Tibial artery (tissue), 4 donors: ENCODE measurements at places on chromosomes 4 and X.

GRCh38 chrX:19991350-19991718, 473 bp upstream of the BCLAF3 start:
- H3K27ac ChIP-seq, result peak overlapping the region; percentile 70
- peak overlapping the region; percentile 83 for H3K4me3 ChIP-seq
- no peaks in the 10 kb centered on the region for H3K27me3 ChIP-seq
- no peaks in the 10 kb centered on the region for H3K36me3 ChIP-seq
- no peak for DNase-seq
- H3K4me1 ChIP-seq, result no peaks in the 10 kb centered on the region

DNA sequence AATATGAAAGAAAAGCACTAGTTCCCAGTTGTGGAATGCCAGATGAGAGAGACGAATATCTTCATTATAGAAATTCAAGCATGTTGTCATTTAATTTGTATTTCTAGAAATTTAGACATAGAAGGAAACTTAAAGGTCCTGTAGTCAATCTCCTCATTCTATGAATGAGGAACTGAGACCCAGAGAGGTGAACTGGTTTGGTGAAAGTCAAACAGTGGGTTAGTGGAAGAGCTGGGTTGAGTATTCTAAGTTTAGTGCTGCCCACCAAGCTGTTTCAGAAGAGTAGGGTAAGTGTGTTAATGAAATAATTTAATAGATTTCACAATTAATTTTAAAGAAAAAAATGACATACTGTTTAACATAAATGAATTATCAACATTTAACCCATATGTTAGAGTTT, 655.2 kb downstream of the FAM133A start:
- no peaks in the 10 kb centered on the region for H3K36me3 ChIP-seq
- no peaks in the 10 kb centered on the region for H3K27me3 ChIP-seq
- no peak overlapping the region for H3K4me3 ChIP-seq
- H3K27ac ChIP-seq, result no peak overlapping the region
- no peaks in the 10 kb centered on the region for H3K4me1 ChIP-seq

DNA sequence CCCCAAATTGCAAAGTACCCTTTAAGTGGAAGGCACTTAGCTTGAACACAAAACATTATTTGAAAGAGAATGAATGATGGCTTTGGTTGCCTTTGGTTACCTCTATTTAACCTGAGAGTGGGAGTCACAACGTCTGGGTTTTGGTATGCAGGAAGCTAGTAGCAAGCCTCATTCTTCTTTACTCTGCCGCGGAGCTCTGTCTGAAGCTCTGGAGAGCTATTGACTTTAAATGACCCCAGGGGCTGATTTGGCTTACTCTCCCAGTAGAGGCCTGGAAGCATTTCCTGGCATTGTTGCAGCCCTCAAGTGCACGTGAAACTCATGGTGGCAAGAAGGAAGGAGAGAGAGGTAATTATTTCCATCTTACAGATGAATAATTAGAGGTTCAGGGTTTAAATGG, 81.8 kb upstream of the MAGEA4 start:
- H3K27me3 ChIP-seq, result no peaks in the 10 kb centered on the region
- no peak overlapping the region for H3K4me3 ChIP-seq
- no peaks in the 10 kb centered on the region for H3K4me1 ChIP-seq
- no peak for DNase-seq
- no peak overlapping the region for H3K27ac ChIP-seq

- H3K27ac ChIP-seq, result no peak overlapping the region
- no peaks in the 10 kb centered on the region for H3K27me3 ChIP-seq
- H3K4me1 ChIP-seq, result no peaks in the 10 kb centered on the region
- DNase-seq, result no peak
- H3K36me3 ChIP-seq, result no peaks in the 10 kb centered on the region
Observed at GRCh38 chr4:102451266-102451665, 49.9 kb upstream of the NFKB1 start.

- H3K4me1 ChIP-seq, result peaks cover 5% of the 10 kb centered on the region
- H3K27me3 ChIP-seq, result no peaks in the 10 kb centered on the region
- no peaks in the 10 kb centered on the region for H3K36me3 ChIP-seq
Observed at GRCh38 chrX:104113222-104113965, 1.1 kb downstream of the ZCCHC18 start.

GRCh38 chrX:56759736-56760409, 30.8 kb downstream of the NBDY start:
- H3K4me1 ChIP-seq, result peaks cover 3% of the 10 kb centered on the region
- no peaks in the 10 kb centered on the region for H3K27me3 ChIP-seq
- no peak overlapping the region for H3K4me3 ChIP-seq
- H3K27ac ChIP-seq, result no peak overlapping the region
- no peak for DNase-seq
